ENCODE measurements at places on chromosomes 7 and 10.

- DNase-seq, result no peak
Observed at GRCh38 chr7:79781716-79782115, 328.2 kb upstream of the MAGI2 start.

- DNase-seq, result peak; percentile 24
Observed at GRCh38 chr7:147276783-147277370, 1160.3 kb downstream of the CNTNAP2 start.

GRCh38 chr10:52703898-52704297, 68.7 kb downstream of the MBL2 start:
- DNase-seq, result no peak

GRCh38 chr7:55307123-55307916, 57.8 kb upstream of the LANCL2 start:
- no peak for DNase-seq

GRCh38 chr10:35447693-35448407, 111.5 kb downstream of the CCNY start:
- DNase-seq, result peak; percentile 33

DNA sequence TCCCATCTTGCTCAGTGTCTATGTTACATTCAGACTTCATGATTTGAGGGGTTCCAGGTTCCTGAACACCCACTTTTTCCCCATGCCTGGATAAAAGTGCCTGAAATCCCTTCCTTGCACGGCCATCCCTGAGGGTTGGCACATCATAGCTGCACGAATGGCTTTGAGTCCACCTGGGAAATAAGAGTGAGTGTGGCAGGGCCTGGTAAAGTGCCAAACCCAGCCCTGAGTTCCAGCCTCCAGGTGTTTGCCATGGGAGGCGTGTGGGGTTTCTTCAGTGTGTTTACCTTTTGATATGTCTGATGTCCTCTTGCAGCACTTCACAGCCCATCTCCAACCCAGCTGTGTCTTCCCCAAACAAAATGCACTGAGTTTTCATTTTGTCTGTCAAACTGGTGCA, 145.7 kb downstream of the PAXIP1 start:
- no peak for DNase-seq

DNA sequence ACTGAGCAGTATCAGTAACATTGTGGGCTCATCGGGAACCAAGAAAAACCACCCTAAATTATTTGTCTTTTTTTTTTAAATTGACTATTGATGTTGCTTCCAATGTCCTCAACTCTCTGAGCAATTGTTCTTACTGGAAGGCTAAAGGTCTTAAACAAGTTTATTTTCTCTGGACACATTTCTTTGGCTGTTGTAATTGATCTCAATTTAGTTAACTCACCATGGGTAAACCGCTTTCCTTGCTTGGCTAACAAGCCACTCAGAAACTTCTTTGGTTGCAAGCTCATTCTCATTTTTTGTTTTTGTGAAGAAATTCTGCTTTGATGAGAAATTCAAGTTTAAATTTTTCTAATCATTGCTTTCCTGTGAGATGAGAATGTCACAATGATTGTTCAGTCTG, 25.5 kb downstream of the CCDC71L start:
- peak; percentile 71 for DNase-seq

GRCh38 chr7:20330239-20330927, at the start of gene ITGB8:
ITGB8 (plus strand) TSS chr7:20330900; CDS start chr7:20331807, 907 bp downstream.
- peak; percentile 77 for DNase-seq

GRCh38 chr7:27351137-27351536, 108.5 kb downstream of the EVX1 start:
- no peak for DNase-seq

DNA sequence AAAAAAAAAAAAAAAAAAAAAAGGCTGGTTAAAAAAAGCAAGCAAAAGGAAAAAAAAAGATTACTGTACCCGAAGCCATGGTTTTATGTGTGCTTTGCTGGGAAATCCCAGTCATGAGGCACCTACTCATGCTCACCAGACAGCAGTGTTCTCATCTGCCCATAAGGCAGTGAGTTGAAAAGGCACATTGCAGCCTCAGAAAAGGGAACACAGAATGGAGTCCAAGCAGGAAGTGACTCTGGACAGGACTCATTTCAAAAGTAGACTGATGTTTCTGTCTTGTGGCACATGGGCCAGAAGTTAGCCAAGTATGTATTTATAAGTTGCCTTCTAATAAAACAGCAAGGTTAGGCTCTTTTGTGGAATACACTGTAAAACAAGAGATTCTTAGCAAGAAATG, 40.2 kb downstream of the PDSS1 start:
- peak; percentile 14 for DNase-seq

DNA sequence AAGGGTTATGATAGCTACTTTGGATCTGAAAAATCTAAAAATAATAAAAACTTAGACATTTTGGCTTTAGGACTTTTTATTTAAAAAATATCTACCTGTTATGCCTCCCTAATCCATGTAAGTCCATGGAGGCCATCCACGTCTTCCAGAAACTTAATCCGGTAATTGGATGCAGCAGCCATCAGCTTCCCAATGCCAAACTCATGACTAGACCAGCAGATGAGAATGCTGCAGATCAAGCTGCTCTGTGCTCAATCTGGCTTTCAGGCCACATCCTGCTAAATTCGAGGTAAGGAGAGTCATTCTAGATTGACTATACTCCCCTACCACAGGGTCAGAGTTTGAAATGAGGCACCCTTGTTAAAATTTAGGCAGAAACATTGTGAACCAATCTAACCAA, 168.5 kb upstream of the TCERG1L start:
- DNase-seq, result no peak

- DNase-seq, result no peak
Observed at GRCh38 chr7:23157679-23158078, 24.2 kb upstream of the NUP42 start.

GRCh38 chr10:44384601-44385025, 284 bp downstream of the CXCL12 start:
- DNase-seq, result peak; percentile 20

GRCh38 chr7:137563981-137564380, 220.4 kb upstream of the PTN start:
- DNase-seq, result peak; percentile 8

DNA sequence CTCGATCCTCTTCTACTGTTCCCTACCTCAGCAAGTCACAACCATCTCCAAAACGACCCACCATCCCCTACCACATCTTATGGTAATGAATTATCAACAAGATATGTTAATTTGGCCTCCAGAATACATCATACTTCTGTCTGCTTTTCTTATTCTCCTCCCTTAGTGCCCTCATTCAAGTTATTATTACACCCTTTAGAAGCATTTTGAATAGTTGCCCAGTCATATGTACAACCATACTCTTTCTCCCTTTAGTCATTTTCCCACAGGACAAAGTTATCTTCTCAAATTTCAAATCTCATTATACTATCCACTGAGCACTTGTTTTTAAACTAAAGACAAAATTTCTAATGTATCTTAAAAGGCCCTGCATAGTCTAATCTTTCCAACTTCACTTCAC, 71.0 kb downstream of the GNAT3 start:
- peak; percentile 52 for DNase-seq
